Esophagus muscularis mucosa (tissue), 4 donors: ENCODE measurements at places on chromosomes 7 and 10. TPM values are rescaled to one million over a fixed set of nuclear protein-coding genes. Genes with fewer than 3 reads are reported as not detected.

The FAM131B gene
- 0.42 TPM for total RNA-seq

The MOGAT3 gene
- not detected for total RNA-seq

The GIMAP6 gene
- 45.9 TPM for total RNA-seq

The PTEN gene
- total RNA-seq, result 83.2 TPM

The EIF5AL1 gene
- total RNA-seq, result 0.11 TPM

DNA sequence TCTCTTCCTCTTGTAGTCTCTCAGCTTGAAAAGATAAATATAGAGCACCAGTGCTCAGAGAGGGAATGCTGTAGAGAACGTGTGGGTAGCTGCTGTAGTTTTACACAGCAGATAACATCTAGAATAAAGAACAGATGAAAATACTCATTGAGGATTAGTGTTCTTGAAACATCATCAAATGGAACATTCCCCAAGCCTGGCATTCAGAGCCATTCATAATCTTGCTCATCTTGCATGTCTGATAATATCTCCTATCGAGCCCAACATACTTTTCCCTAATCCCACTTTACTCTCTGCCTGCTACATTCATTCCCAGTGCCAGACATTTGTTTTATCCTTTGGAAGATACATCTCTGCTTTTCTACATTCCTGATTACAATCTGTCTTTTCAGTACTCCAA is 35.2 kb downstream of the MCU start:
- H3K27me3 ChIP-seq, result no peaks in the 10 kb centered on the region
- no peak overlapping the region for H3K4me3 ChIP-seq
- no peaks in the 10 kb centered on the region for H3K4me1 ChIP-seq
- DNase-seq, result no peak

DNA sequence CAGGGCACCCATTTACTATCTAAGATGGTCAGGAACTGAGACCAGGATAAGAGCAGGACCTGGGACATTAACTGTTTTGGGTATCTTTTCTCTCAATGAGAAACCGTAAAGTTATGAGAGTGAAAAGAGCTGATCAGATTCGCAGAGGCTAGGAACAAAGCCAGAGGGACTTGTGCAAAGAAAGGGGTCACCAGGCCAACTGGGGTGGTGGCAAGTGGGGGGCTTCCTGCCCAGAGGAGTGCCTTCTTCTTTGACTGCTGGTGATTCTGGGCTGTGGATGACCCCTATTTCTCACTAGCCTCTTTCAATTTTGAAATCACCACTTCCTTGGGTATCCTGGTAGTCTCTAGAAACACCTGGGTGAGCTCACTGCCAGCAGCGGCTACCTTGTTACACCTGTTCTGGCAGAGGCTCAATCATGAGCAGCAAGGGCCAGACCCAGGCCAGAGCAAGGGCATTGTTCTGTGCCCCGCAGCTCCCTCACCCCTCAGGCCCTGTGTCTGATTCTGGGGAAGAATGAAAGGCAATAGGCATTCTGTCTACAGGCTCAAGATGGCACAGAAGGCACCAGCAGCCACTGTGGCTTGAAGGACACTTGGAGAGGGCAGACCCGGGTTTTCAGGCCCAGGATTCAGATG is 999 bp downstream of the SFTPD start:
- no peaks in the 10 kb centered on the region for H3K27me3 ChIP-seq
- no peak overlapping the region for H3K27ac ChIP-seq
- DNase-seq, result peak; percentile 55
- no peak overlapping the region for H3K4me3 ChIP-seq
- H3K36me3 ChIP-seq, result no peaks in the 10 kb centered on the region

- H3K27me3 ChIP-seq, result no peaks in the 10 kb centered on the region
- no peak overlapping the region for H3K27ac ChIP-seq
- no peak overlapping the region for H3K4me3 ChIP-seq
These were observed 37.2 kb upstream of the EPC1 start for GRCh38 chr10:32384171-32384570.

DNA sequence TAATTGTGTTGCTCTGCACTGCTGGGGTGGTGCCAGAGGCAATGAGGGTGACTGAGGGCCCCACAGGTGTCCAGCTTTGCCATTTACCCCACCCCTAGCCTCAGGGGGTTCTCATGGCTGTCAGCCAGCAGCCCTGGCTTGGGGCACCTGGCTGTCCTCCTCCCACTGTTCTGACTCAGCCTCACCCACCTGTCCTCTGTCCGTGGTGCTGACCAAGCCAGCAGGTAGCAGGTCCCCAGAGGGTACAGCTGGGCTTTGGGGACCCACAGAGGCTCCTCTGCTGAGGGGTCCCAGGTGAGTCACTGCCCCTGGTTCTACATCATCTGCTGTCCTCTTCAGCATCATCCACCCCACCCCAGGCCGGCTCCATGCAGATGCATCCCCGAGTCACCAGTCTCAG is 32.2 kb upstream of the ZNF716 start:
- no peaks in the 10 kb centered on the region for H3K27me3 ChIP-seq
- H3K36me3 ChIP-seq, result no peaks in the 10 kb centered on the region
- peak; percentile 72 for DNase-seq

DNA sequence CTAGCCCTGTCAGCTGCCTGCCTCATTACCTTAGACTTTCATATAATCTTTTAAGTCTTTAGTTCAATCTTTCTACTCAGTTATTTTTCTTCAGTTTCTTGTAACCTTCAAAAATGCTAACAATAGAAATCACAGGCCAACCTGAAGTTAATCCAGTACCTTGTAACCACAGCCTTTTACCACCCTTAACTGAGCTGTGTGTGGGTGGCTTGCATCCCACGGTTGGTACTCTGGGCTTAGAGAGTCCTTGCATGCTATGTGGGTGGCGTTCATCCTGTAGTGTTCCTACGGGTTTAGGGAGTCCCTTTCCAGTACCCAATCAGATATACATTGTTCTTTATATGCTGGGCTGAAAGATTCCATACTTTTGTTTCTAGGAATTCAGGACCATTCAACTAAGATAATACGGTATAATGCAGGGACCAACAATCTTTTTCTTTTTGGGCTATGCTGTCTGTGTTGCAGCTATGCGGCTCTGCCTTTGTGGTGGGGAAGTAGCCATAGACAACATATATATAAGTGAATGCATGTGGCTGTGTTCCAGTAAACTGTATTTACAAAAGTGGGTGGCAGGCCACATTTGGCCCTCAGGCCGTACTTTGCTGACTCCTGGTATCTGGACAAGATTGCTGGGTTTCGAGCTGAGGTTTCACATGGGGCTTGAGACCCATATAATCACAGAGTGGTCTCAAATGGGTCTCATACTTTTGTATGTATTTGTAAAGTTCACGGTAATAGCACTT is 280.8 kb upstream of the LRGUK start:
- no peak overlapping the region for H3K4me3 ChIP-seq
- H3K4me1 ChIP-seq, result peaks cover 7% of the 10 kb centered on the region
- DNase-seq, result no peak
- H3K27ac ChIP-seq, result no peak overlapping the region
- H3K27me3 ChIP-seq, result no peaks in the 10 kb centered on the region
- no peaks in the 10 kb centered on the region for H3K36me3 ChIP-seq

- no peaks in the 10 kb centered on the region for H3K4me1 ChIP-seq
- H3K4me3 ChIP-seq, result no peak overlapping the region
- no peak for DNase-seq
- no peaks in the 10 kb centered on the region for H3K27me3 ChIP-seq
- peak overlapping the region; percentile 2 for H3K27ac ChIP-seq
These were observed 103.5 kb downstream of the GPR26 start for GRCh38 chr10:123769647-123770046.
